Caki2 (cell line): ENCODE measurements at places on chromosomes 1 and 21.

GRCh38 chr1:174219606-174220370 is 60.5 kb downstream of the RABGAP1L start:
- DNase-seq, result no peak

- DNase-seq, result no peak
Measured at GRCh38 chr1:225470211-225471108, 42.6 kb upstream of the LBR start.

DNA sequence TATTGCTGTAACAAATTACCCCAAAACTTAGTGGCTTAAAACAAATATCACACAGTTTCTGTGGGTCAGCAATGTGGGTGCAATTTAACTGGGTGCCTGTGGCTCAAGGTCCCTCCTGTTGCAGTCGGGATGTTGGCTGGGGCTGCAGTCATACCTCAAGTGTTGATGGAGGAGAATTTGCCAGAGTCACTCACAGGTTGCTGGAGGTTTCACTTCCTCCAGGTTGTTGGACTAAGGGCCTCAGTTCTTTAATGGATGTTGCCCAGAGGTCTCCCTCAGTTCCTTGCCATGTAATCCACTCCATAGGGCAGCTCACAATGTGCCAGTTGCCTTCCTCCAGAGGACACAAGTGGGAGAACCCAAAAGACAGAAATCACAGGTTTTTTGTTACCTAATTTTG is 2.5 kb upstream of the TAF13 start:
- DNase-seq, result no peak

DNA sequence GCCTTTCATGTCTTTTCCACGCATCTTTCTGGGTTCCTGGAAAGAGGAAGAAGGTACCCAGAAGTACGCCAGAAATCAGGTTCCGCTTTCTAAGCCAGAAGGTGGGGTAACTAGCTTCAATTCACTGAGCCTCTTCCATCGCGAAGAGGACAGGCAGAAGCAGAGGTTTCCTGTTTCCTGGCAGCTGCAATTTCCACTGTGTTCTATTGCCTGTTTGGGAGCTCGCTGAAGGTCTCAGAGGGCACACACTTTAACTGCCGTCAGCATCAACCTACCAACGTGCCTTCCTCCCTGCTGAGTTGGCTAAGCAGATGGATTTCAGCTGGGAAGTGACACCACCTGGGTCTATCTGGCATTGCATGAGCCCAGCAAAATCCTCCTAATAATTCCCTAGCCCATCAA is 10.0 kb downstream of the NCF2 start:
- no peak for DNase-seq

DNA sequence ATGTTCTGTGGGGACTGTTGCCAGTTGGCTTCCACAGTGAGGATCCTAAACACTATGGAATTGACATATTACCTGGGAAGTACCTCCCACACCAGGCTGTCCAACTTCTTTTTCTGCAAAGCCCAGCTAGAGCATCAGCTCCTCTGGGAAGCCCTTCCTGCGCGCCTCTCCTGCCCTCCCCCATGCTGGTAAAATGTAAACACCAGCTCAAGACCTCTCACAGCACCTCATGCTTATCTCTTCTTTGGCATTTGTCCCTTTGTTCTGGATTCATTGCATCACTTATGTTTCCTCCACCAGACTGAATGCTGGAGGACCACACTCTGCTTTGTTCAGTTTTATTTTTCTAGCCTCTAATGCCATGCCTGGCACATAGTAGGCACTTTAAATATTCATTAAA is 172.1 kb downstream of the HHAT start:
- no peak for DNase-seq

DNA sequence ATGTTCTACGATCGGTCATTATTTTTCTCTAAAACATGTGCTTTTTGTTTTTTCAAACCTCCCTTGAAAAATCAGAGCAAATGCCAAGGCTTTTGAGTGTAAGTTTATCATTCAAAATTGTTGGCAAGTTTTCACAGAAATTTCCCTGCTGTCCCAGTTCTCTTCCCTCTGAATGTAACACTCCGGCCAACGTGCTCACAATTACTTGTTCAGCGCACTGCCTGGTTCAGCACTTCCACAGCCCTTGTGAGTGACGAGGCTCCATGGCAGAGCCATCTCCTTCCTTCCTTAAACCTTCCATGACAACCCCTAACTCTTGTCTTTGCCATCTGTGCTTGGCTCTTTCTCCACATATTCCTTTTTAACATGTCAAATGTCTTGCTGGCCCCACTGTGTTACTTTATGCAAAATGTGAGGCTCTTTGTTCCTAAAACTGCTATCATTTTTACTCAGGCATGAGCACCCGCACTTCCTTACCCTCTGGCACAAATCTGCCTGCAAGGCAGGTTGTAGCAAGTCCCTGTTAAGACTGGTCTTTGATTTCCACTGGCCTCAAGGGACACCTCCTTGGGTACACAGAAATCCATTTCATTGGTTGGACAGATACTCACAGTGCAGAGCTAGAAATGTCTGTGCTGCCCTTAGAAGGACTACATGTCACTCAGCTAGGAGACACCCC is 142.8 kb downstream of the HUNK start:
- no peak for DNase-seq

DNA sequence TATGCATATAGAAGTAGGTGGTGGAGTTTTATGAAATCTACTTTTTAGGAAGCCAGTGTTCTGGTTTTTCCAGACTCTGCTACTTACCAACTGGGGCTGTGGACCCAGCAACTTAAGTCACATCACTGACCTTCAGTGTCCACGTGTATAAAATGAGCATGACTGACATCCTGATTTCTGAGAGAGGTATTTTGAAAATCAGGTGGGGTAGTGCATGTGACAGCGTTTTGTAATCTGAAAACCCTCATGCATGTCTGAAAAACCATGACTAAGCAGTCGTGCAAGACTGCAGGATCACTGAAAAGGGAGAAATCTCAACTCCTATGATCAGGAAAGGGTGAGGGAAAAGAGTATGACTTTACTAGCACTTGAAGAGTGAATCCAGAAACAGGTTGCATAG is 26.1 kb downstream of the CR1L start:
- DNase-seq, result peak; percentile 68

DNA sequence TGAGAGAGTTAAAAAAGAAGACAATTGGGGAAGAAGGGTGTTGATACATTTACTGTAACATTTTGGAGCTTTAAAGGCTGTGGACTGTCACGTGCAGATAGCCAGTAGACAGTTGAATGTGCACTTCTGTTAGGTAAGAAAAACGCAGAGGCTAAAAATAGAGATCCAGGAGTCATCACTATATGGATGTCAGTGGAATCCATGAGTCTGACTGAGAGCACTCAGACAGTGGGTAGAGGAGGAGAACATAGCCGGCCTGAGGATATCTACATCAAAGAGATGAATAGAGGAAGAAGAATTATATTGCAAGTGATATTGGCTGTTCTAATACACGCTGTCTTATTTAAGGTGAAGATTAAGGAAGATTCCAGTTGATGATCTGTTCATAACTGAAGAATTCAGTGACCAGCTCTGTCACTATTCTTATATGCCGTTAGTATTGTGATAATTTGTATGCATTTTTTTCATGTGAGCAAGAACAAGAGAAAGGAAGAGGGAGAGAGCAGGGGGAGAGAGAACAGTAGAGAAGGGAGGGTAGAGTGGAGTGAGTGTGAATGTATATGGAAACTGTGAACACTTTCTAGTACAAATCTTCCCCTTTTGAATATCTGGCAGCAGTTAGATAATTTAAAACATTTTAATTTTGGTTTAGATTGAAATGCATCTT is 344.8 kb downstream of the CHRM3 start:
- DNase-seq, result no peak

DNA sequence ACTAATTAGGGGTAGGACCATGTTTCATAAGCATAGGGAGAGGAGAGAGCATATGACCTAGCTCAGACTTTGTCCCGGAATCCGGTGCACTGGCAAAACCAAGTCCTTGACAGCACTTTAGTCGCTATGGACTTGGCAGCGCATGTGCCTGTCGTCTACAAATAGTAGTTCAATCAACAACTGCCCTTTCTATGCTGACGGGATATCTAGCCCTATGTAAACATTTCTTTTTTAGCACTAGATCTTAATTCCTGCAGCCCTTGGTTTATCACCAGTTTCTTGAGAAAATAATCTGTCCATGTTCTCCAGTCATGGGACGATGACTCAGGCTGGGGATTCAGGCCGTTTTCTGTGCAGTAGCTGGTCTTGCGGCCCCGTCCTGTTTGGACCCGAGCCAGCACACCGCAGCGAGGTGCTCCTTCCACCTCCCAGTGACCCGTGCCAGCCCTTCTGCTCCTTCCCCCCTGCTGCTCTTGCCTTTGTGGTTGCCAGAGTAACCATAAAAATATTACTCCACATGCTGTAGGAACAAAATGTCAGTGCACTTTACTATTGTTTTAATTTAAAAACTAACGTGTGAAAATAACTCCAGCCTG is 8.6 kb upstream of the MT1HL1 start:
- peak; percentile 97 for DNase-seq

DNA sequence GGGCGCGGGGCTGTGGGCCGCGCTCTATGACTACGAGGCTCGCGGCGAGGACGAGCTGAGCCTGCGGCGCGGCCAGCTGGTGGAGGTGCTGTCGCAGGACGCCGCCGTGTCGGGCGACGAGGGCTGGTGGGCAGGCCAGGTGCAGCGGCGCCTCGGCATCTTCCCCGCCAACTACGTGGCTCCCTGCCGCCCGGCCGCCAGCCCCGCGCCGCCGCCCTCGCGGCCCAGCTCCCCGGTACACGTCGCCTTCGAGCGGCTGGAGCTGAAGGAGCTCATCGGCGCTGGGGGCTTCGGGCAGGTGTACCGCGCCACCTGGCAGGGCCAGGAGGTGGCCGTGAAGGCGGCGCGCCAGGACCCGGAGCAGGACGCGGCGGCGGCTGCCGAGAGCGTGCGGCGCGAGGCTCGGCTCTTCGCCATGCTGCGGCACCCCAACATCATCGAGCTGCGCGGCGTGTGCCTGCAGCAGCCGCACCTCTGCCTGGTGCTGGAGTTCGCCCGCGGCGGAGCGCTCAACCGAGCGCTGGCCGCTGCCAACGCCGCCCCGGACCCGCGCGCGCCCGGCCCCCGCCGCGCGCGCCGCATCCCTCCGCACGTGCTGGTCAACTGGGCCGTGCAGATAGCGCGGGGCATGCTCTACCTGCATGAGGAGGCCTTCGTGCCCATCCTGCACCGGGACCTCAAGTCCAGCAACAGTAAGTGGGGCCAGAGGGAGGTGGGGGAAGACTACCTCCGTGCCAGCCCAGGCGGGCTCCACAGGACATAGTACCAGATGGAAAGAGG is 808 bp downstream of the MAP3K21 start:
- DNase-seq, result peak; percentile 56

GRCh38 chr1:164843743-164844500 is 284.9 kb downstream of the PBX1 start:
- no peak for DNase-seq

DNA sequence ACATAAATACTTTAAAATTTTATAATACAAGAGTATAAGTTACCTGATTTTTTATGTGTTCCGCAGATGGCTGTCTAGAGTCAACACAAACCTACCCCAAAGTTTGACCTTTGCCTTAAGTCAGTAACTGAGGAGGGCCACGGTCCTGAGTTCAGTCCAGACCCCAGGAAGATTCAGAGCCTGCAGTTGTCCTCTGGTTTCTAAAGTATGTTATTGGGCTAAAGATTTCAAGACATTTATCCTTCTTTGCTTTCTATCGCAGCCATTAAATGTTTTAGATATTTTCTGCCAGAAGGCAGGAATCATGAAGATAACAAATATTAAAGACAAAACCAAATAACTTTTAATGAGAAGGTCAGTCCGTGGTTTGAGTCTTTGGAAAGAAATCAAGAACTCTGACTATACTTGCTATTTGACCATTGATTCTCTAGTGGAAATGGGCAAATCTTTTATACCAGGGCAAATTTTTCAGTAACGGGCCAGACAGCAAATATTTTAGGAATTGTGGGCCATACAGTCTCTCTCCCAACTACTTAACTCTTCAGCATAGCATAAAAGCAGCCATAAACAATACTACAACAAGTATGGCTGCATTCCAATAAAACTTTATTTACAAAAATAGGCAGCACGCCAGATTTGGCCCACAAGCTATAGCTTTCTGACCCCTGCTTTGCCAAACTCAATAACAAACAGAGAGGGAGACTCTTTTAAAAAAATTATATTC is 38.0 kb upstream of the HAO2 start:
- no peak for DNase-seq

DNA sequence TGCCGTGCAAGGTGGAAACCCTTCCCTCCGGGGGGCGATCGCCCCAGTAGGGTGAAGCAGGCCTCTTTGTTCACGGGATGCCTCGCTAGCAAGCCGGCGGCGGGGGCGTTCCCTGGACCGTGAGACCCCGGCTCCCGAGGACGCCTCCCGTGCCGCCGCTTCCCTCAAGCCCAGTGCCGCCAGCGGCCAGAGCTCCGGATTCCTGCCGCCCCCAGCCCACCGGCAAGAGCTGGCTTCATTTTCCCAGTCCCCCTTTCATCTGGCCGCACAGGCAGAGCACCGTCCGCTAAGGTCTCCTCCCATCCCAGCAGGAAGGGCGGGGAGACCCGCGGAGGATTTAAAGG is 16.3 kb downstream of the IER5 start:
- DNase-seq, result no peak

- no peak for DNase-seq
Measured at GRCh38 chr1:170274131-170274501, 128.4 kb downstream of the NTMT2 start.

GRCh38 chr1:231393668-231394067 is 28.4 kb downstream of the EGLN1 start:
- peak; percentile 73 for DNase-seq

- no peak for DNase-seq
Measured at GRCh38 chr1:200888349-200888838, 6.3 kb upstream of the INAVA start.

- no peak for DNase-seq
Measured at GRCh38 chr21:35857095-35857494, 203.2 kb downstream of the SETD4 start.

- DNase-seq, result no peak
Measured at GRCh38 chr1:150567341-150567716, 12.1 kb downstream of the MCL1 start.

- no peak for DNase-seq
Measured at GRCh38 chr21:23039846-23040245, 2041.6 kb downstream of the NCAM2 start.

DNA sequence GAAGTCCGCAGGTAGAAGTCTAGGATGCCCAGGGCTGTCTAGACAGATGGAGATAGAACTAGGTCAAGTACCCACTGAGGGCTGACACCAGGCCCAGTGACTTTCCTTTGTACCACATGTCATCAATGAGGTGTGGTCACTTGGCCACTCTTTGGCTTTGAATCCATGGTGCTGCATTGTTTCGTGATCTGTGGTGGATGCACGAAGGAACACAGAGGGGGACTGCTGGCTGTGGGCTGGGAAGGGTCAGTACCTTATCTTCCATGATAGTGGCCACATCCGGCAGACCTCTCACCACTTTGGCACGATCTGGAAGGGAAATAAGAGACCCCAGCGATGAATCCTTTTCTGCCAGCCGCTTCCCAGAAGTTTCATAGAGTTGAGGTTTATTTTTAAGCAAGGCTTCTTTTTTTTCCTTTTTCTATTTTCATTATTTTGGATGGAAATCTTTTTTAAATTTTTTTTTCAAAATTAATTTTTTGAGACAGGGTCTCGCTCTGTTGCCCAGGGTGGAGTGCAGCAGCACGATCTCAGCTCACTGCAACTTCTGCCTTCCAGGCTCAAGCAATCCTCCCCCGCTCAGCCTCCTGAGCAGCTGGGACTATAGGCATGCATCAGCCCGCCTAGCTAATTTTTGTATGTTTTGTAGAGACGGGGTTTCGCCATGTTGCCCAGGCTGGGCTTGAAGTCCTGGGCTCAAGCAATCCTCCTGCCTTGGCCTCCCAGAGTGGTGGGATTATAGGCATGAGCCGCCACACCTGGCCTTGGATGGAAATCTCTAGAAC is 53.1 kb downstream of the MYOM3 start:
- DNase-seq, result no peak
